Frontal cortex (tissue), 4 donors: ENCODE measurements at places on chromosomes 3 and 15.

GRCh38 chr15:62120776-62121175 is 44.3 kb downstream of the C2CD4B start:
- DNase-seq = no peak

GRCh38 chr3:151322511-151322910 is 5.9 kb upstream of the GPR87 start:
- no peak for DNase-seq

- no peak for DNase-seq
Observed at GRCh38 chr15:48800811-48801455, 9.9 kb downstream of the CEP152 start.

GRCh38 chr3:124587053-124587408 is 143.2 kb upstream of the UMPS start:
- DNase-seq = no peak

GRCh38 chr3:56547486-56547885 is 9.5 kb upstream of the CCDC66 start:
- DNase-seq = no peak
